ENCODE measurements at places on chromosomes 3 and 15. TPM values are rescaled to one million over a fixed set of nuclear protein-coding genes. Genes with fewer than 3 reads are reported as not detected.
A peak's percentile ranks its signal among the peaks of the same experiment; 100 is the strongest.

- DNase-seq = peak; percentile 88
Observed at GRCh38 chr3:193960487-193961274, 175.3 kb upstream of the HES1 start.

Gene GOLGA8G
- polyA plus RNA-seq = 0.03 TPM

- DNase-seq = peak; percentile 28
Observed at GRCh38 chr3:61730056-61730455, 168.7 kb downstream of the PTPRG start.

GRCh38 chr3:127482216-127483004 lies 108.1 kb downstream of the TPRA1 start:
- DNase-seq = no peak

DNA sequence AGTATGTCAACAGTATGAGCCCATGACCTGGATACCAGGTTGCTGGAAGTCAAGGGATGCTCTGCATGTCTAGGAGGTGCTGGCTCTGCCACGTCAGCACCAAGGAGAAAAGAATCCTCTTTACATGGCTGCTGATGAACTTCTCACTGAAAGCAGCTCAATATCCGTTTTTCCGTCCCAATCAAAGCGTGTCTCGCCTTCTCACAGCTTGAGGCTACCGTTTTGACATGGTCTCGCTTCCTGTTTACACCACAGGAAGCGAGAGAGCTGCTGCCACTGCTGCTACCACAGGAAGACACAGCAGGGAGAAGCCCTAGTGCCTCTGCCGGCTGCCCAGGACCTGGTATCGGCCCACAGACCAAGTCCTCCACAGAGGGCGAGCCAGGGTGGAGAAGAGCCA lies 27.3 kb downstream of the STARD5 start:
- peak; percentile 61 for DNase-seq

Gene LIPH
- polyA plus RNA-seq = 15.1 TPM

- no peak for DNase-seq
Observed at GRCh38 chr15:89575656-89576416, 567 bp downstream of the TICRR start.

DNA sequence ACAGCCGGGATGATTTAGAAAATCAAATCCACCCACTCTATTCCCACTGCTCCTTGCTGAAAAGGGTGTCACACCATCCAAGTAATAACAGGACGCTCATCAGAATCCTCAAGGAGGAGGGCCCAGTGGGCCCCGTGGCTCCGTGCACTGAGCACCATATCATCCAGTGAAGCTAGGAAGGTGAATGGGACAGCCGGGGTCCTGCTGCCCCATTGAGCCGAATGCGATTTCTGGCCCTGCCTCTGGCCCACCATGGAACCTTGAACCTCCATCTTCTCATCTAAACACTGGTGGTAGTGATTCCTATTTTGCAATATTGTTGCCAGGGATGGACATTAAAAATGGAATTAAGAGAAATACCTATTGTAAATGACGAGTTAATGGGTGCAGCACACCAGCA lies 99.1 kb upstream of the SLC6A11 start:
- no peak for DNase-seq

GRCh38 chr3:194054016-194054415 lies 81.9 kb upstream of the HES1 start:
- DNase-seq = no peak

DNA sequence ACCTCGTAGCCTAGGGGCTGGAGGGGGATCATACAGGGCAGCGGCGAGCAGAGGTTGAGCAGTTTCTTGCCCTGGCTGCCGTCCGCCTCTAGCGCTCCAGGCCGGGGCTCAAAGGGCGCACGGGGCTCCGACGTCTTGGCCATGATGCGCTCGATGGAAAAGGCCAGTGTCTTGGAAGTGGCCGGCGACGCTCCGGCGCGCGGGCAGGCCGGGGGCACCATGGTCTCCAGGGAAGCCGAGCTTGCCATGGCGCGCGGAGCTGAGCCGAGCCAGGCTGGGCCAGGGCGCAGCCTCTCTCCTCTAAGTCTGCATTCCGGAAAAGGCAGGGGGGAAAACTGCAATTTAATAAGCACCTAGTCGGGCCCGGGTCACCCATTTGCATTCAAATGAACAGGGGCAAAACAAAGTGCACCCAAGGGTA lies 719 bp downstream of the FEZF2 start:
- no peak for DNase-seq

DNA sequence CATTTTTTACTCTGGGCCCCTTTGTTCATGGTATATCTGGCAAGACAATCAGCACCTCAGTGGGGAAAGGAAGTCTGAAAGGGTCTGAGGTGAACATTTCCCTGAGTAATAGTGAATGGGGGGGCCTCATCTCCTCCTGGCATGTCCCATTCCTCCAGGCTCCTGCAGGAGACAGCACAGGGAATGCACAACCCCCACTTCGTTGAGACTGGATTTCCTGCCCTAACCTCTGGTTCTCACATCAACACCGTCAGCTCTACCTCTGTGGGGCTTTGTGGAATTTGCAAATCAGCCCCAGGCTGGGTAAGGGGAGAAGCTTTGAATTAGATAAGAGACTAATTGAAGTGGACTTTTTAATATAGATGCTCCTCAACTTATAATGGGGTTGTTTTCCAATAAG lies 168.3 kb upstream of the TRIM42 start:
- DNase-seq = no peak

- DNase-seq = peak; percentile 31
Observed at GRCh38 chr3:153158961-153159735, 2.9 kb upstream of the RAP2B start.

DNA sequence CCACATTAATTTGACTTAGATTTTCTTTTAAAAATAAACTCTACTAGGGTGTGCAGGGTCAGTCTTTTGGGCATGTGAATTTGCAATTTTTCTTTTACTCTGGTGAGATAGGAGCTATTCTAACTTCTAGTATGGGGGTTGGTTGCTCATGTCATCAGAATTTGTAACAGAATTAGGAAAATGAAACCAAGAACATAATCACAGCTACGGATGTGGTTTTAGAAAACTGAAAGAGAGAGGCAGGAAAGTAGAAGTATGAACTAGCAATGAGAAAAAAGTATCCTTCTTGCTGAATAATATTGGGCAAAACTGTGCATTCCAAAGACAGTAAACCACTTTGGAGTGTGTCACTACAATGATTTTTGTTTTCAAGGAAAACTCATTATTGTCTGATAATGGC lies 43.3 kb downstream of the ADPGK start:
- DNase-seq = no peak

Gene TMOD2
- 3.2 TPM for polyA plus RNA-seq

DNA sequence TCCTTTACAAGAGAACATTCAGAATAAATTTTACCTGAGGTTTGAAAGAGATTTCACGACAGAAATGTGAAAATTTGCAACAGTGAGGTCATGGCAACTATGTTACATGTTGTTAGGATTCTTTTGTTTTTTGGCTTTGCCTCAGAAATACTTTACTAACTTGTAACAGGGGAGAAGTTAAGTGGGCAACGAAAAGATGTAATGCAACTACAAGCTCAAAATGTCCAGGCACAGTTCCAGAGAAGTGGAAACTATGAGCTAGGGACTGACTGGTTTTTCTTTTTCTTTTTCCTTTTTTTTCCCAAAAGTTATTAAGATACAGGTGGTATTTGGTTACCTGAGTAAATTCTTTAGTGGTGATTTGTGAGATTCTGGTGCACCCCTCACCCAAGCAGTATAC lies 111.5 kb upstream of the PPP2R3A start:
- no peak for DNase-seq

Gene P2RY1
- polyA plus RNA-seq = 0.25 TPM

DNA sequence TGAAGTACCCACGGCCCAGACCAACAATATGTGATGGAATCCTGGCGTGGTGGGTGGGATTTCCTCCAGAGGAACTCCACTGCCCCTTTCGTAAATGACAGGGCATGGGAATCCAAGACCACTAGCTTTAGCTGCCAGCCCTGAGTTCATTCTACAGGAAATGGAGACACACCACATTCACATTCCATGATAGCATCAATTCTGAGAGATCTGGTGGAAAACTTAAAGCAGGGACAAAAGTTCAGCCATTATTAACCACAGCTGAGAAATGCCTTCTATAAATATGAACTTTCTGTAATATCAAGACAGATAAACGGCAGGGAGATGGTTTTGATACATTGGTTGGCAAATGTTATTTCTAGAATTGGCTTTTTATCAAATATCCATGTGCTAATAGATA lies 98.2 kb downstream of the FBN1 start:
- DNase-seq = no peak

Gene TMC3
- not detected for polyA plus RNA-seq

GRCh38 chr3:108546692-108547091 lies 36.3 kb upstream of the MYH15 start:
- DNase-seq = no peak

GRCh38 chr3:150292891-150293290 lies 115.2 kb upstream of the TSC22D2 start:
- no peak for DNase-seq

GRCh38 chr15:33844186-33844585 lies 124.1 kb upstream of the CHRM5 start:
- DNase-seq = no peak

- no peak for DNase-seq
Observed at GRCh38 chr3:31502803-31503221, 29.9 kb upstream of the STT3B start.

Gene MOBP
- not detected for polyA plus RNA-seq

Gene STRA6
- not detected for polyA plus RNA-seq

GRCh38 chr15:47400603-47401002 lies 316.7 kb upstream of the SEMA6D start:
- DNase-seq = no peak

GRCh38 chr15:94582368-94582767 lies 351.0 kb downstream of the MCTP2 start:
- DNase-seq = no peak

Gene IQCH
- polyA plus RNA-seq = 0.25 TPM

Gene RTP1
- polyA plus RNA-seq = not detected

Gene DPPA2
- polyA plus RNA-seq = not detected

Gene ATP13A4
- polyA plus RNA-seq = 2.8 TPM

Gene SEC62
- 38.1 TPM for polyA plus RNA-seq

Gene C3orf49
- polyA plus RNA-seq = not detected

Gene TRAT1
- polyA plus RNA-seq = 0.28 TPM

DNA sequence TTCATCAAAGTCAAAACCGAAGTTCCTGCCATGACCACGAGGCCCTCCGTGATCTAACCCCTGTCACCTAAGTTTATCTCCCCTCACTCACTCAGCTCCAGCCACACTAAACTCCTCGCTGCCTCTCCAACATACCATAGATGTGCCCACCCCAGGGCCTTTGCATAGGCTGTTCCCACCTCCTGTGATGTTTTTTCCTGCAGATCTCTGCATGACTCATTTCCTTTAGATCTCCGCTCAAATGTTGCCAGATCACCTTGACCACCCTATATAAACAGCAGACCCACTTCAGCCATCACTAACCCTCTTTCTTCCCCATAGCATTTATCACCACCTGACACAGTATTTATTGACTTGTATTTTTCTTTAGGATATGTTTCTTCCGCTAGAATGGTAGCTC lies 58.5 kb downstream of the HRH1 start:
- DNase-seq = no peak
